ENCODE measurements at places on chromosomes 16 and 17. TPM values are rescaled to one million over a fixed set of nuclear protein-coding genes. Genes with fewer than 3 reads are reported as not detected.

DNA sequence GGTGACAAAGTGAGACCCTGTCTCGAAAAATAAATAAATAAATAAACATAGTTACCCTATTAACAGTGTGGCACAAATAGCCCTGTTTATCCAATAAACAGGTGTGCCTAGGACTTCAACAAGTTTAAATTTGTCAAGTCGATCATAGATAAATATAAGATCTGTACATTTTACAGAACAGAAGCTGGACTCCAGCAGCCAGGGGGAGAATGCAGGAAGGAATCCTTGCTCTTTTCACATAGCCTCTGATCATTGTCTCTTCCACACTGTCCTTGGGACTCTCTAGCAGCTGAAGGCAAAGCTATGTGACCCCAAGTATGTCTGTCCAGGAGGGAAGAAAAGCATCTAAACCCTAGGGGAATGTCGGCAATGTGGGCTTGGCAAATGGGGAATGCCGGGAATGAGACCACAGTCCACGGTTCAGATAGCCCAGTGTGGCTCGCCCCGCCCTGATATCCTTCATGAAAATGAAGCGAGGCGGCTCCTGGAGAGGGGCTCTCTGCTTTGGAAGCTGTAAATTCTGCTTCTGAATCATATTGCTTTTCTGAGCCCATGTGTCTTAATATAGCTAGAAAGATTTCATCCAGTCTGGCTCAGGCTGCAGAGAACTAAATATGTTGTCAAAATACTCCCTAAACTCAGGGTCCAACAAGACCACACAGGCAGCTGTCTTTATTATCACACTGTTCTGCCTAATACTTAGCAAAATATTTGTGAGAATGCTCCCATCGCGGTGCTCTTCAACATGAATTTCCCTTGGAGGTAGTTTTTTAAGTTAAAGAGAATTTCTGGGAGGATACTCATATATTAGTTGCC is 24.9 kb upstream of the GRB2 start:
- no peak for DNase-seq

DNA sequence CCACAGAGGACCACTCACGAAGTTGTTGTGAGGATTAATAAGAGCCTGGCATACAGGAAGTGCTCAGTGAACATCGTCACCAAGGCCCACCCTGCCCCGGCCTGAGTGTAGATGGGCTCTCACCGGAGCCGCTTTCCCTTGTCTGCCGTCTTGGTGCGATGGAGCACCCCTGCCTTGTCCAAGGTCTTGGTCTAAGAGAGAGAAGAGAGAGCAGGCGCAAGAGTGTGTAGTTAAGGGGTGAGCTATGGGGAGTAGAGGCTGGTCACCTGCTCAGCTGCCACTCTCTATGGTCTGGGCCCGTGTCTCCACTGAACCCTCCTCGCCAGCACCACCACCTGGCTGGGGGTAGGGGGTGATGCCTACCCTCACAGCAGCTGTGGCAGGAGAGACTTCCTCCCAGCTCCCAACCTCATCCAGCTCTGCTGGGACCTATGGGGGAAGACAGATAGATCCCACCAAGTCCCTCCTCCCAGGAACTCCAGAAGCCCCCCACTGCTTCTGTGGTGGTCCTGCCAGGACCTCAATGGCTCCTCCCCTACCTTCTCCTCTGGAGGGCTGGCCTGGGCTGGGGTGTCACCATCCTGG is 28.7 kb downstream of the ARHGAP27 start:
- DNase-seq, result no peak

DNA sequence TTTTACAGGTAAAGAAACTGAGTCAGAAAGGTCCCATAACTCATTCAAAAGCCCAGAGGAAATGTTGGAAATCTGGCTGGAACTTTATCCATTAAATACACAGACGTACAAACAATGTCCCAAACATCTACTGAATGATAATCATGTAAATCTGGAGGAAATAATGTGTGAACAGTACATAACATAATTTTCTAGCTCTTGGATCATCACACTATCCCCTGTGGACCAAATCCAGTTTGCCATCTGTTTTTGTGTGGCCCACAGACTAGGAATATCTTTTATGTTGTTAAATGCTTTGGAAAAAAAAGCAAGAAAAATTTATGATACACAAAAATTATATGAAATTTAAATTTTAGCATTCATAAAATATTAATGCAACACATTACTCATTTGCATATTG is 389.9 kb upstream of the SOX9 start:
- no peak for DNase-seq

GRCh38 chr16:19108409-19109287 is 5.1 kb upstream of the ITPRIPL2 start:
- no peak for DNase-seq

DNA sequence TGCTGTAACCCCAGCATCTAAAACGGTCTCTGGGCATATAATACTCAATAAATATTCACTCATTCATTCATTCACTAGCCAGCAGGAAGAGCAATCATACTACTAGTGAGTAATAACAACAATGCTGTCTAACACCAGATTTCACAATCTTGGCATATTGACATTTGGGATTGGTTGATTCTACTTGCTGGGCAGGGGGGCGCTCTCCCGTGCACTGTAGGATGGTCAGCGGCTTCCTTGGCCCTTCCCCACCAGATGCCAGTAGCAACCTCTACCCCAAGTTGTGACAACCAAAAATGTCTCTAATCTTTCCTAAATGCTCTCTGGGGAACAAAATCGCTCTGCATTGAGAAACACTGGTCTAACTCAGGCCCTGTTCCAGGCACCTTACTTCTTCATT is 20.7 kb downstream of the WFDC1 start:
- no peak for DNase-seq

GRCh38 chr16:75535901-75536300 is at the start of gene CHST5:
CHST5 (minus strand) TSS chr16:75536108; CDS start chr16:75530384, 5,724 bp downstream.
- no peak for DNase-seq

DNA sequence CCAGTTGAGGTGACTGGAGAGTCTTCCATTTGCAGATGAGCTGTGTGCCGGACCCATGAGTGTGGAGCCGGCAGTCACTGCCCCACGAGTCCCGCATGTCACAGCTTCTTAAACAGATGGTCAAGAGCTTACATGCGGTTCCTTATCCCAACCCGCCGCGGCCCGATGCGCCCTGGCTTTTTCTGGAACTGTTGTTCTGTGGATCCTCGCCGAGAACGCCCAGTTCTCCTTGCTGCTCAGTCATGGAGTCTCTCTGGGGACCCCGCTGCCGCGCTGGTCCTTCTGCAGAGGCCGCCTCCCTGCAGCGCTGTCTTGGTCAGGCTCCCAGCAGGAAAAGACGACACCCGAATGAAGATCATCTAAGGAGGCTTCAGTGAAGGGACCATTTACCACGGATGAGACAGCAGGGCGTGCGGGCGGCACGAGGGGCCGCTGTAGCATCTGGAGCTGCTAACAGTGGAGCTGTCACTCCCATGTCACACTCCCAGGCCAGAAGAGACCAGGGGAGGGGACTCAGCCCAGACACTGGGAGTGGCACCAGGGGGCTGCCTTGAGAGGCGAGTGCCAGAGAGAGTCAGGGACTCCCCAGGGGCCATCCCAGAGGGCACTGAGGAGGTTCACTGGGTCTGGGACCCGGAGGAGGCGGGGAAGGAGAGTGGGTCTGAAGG is 10.8 kb upstream of the LGALS3BP start:
- DNase-seq, result no peak

GRCh38 chr16:29854520-29855100 is 8.4 kb downstream of the CDIPT start:
- DNase-seq, result no peak

OR1F1 gene
- total RNA-seq, result not detected

TUBB3 gene
- 1.8 TPM for total RNA-seq

PRRT2 gene
- 3.5 TPM for total RNA-seq
